ENCODE measurements at places on chromosomes 2 and 18.

DNA sequence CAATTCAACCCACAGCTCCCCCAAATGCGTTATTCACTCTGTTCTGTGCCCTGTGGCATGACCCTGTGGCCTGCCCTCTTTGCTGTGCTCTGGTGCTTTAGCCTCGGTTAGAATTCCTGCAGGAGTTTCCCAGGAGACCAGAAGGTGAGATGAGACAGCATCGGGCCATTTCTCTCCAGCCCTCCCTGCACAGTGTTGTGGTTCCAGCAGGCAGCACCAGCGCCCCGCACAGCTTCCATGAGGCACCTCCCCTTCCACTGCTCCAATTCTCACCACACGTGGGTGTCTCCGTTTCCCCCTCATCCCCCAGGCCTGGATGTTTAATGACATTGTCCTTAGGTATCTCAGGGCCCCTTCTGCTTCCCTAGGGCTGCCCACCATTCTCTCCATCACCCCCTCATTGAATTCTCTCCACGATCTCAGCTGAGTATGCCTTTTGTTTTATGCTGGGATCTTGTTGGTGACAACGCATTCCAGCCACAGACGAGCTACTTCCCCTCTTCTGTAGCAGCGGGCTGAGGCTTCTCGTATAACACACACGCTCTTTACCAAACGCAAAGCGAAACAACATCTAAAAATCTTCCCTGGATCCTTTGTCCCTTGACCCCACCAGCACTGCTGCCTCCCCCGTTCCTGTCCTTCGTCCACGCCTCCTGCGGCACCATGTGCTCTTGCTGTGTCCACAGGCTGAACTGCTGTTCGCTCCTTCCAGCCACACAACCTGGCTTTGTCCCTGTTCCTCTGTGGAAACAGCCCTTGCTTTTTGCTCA lies 35.1 kb downstream of the ACKR3 start:
- no peak for DNase-seq

DNA sequence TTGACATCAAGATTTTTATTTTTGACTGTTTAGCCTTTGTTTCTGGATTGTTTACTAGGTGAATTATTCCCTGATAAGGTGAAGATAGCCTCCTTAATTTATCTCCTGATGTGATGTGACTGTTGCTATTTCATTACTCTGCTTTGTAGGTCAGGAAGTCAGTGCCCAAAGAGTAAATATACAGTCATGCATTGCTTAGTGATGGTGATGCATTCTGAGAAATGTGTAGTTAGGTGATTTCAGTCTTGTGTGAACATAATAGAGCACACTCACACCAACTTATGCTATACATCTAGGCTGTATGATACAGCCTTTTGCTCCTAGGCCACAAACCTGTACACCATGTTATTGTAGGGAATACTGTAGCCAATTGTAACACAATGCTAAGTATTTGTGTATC lies 102.4 kb upstream of the THUMPD2 start:
- no peak for DNase-seq

DNA sequence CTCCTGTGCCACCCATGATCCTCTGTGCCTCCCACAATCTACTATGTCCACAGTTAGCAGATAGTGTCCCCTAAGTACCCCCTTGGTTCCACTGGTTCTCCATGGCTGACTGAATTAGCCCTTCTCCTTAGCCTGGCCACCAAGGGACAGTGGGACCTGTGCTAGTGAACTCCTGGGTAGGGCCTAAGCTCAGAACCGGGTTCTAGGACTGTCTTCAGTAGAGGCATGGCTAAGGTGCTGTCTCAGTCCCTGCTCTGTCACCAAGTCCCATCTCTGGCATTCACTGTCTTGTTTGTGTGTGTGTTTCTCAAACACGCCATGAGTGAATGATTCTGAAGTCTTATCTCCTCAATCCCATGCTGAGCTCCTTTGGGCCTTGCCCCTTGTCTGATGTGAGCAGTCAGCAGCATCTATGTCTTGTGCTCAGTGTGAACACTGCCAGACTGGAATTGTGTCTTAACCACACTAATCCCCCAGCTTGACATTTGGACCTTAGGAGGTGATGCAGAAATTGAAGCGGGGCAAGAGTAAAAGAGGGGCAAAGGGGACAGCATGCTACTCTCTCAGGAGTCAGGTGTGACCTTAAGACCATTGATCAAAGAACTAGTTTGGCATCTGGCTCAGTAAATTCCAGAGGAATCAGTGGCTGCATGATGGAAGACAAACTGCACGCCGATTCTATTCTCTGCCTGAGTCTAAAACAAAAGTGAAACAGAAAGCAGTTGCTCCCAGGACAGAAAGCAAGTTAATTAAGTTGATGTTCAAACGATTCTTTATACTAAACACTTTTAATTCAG lies 190.5 kb downstream of the ALPK2 start:
- no peak for DNase-seq

- DNase-seq: no peak
Observed at GRCh38 chr18:54696616-54697293, 105.7 kb downstream of the DYNAP start.

DNA sequence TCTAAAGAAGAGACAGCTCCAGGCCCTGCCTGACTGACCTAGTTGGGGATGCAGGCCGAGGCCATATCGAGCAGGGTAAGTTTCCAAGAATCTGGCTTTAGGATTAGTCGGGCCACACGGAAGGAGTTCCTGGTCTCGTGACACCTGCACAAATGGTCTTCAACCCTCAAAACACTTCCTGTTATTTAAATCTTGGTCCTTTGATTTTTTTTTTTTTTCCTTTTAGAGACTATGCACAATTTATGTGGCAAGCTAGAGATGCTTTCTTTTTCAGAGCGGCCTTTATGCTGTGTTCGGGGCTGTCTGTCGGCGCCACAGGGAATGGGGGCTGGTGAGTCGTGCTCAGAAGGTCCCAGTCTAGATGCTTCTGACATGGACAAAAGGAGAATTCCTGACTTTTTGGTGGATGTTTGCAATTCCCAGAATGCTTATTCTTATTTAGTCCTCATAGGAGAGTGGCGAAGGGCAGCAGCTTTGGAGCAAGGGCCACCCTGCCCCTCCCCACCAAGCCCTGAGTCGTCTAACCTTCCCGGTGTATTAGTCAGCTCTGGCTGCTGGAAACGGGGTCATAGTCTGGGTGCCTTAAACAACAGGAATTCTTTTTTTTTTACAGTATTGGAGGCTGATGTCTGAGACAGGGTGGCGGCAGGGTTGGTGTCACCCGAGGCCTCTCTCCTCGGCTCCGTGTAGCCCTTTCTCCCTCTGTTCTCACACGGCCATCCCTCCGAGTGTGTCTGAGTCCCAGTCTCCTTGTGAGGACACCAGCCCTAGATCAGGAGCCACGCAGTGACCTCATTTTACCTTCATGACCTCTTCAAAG lies 27.4 kb downstream of the HPCAL1 start:
- DNase-seq: no peak

DNA sequence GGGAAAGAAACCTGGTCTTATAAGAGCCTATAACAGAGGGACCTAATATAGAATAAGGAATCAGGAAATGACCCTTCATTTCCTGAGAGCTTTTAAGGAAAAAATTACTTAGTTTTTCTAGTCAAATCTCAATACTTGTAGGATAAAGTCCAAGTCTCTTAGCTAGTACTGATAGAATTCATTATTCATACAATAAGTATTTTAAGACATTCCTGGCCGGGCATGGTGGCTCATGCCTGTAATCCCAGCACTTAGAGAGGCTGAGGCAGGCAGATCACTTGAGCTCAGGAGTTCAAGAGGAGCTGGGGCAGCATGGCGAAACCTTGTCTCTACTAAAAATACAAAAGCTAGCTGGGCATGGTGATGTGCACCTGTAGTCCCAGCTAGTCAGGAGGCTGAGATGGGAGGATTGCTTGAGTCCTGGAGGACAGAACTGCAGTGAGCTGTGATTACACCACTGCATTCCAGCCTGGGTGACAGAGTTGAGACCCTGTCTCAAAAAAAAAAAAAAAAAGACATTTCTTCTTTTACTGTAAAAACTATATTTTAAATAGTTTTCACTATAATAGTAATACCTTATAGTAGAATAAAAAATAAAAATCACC lies 3.2 kb downstream of the RAB3GAP1 start:
- DNase-seq: no peak

DNA sequence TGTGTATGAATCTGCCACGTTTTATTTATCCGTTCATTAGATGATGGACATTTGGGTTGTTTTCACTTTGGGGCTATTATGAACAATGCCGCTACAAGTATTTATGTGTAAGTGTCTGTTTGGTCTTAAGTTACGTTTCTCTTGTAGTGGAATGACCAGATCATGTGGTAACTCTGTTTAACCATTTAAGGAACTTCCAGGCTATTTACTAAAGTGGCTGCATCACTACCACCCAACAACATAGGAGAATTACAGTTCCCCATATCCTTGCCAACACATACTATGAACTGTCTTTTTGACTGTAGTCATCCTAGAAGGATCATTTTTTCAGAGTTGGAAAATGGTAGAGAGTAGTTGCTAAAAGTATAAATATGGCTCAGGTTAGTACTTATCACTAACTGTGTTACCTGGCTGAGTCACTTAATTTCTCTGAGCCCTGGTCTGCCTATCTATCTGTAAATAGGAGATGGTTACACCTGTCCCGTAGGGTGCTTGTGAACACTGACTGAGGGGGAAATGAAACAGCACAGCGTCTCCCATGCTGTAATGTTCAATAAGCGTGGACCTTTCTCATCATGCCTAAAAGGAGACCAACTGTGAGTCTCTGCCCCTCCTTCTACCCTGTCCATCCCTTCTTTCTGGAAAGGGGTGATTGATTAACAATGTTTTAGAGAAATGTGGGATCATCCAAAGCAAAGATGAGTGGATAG lies 103.1 kb downstream of the SH3RF3 start:
- DNase-seq: no peak

DNA sequence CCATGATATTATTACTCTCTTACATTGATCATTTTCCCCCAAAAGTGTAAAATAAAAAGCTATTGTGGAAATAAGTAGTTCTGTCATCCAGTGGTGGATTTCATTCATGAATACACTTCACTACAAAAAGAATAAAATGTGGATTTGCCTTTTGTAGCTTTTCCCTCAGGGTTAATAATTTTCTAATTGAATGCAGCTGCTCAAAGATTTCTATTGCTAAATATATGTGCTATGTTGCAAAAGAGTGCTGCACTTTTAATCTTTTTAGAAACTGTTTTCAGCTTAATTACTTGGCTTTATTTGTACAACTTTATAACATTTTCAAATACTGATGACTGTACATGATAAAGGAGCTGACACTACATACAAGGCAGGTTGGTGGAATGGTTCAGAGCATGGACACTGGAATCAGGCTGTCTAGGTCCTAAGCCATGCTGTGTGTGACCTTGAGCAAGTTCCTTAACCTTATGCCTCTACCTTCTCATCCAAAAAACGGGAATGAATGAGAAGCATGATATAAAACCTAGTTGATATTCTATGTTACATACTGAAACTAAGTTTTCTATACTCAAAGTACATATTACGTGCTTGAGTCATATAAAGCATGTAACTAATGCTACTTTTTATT lies 128.8 kb downstream of the THSD7B start:
- DNase-seq: no peak

DNA sequence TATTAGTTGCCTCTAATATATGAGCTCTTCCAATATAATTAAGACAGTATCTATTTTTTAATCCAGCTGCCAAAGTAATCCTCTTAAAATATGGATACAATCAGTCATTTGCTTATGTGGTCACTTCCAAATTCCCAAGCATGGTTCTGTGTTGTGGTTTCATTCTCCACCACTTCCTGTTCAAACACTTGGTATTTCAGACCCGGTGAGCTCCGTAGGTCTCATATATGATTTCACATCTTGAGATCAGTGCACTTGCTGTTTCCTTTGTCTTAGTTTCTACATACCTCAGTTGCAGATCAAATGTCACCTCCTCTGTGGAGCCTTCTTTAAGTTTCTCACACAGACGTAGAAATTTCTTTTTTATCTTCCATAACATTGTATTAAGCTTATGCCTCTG lies 254.2 kb downstream of the KCNS3 start:
- no peak for DNase-seq

DNA sequence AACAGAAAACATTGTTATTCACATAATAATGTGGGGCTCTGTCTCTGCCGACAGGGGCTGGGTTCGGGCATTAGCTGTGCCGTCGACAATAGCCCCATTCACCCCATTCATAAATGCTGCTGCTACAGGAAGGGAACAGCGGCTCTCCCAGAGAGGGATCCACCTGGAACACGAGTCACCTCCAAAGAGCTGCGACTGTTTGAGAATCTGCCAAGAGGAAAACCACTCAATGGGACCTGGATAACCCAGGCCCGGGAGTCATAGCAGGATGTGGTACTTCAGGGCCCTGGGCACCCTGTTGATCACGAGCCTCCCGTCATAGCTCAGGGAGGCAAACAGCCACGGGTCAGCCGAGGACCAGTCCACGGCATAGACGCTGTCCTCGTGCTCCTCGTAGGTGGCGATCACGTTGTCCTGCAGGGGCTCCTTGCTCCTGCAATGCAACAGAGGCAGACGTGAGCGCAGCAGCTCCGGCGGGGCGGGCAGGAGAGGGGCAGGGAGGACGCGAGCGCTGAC lies 188.5 kb downstream of the EIPR1 start:
- DNase-seq: no peak

- DNase-seq: no peak
Observed at GRCh38 chr18:3255611-3256165, 6.2 kb upstream of the MYL12B start.

DNA sequence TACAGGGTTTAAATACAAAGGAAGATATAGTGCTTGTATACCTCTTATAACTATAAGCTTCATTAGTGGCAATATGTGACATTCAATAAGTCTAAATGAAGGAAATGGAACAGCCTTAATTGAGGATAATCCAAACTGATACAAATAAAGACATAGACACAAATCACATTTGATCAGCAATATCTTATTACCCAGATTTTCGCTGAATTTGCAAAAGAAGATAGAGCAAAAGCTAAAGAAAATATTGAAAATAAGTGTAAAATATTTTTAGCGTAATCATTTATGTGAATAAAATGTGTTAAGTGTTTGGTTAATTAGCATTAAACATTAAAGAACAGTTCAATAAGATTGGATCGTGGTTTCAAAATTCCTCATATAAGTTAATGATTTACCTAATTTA lies 51.2 kb downstream of the CCDC148 start:
- DNase-seq: no peak

- DNase-seq: peak; percentile 5
Observed at GRCh38 chr2:46984642-46985476, 69.3 kb upstream of the MCFD2 start.

DNA sequence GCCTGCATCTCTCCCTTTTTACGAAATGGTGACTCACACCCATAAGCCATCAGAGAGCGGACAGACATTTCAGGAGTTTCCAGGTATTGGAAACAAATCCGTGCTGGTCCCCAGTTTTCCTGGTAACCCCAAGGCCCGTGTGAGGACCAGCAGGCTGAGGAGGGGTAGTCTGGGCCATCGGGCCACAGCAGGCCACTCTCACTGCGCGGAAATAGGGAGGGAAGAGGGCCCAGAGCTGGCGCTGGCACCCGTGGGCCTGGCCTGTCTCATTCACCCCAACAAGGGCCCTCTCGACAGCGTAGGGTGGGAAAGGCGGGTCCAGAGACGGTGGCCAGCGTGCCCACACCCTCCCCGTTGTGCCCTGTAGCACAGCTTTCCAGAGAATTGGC lies 13.7 kb upstream of the FAHD2A start:
- no peak for DNase-seq

- DNase-seq: no peak
Observed at GRCh38 chr2:198277181-198277580, 472.8 kb downstream of the PLCL1 start.

GRCh38 chr2:13884291-13884976 lies 748.1 kb upstream of the LRATD1 start:
- DNase-seq: no peak
